Urothelium cell line (cell line): ENCODE measurements at places on chromosomes 1 and 21.

DNA sequence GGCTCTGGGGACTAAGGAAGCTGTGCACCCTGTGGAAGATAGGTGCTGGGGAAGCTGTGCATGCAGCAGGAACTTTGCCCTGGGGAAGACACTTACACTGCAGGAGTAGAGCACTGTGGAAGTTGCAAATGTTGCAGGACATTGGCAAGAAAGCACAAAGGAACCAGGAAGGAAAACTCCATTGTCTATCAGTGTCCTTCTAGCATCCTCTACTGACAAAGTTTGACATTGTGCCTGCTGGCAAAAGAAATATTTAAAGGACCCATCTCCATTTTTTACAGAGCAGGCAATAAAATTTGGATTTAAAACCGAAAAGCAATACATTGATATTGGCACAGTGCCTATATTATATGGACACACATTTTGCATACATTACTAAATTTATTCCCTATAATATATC lies 394.1 kb downstream of the PBX1 start:
- DNase-seq: no peak

DNA sequence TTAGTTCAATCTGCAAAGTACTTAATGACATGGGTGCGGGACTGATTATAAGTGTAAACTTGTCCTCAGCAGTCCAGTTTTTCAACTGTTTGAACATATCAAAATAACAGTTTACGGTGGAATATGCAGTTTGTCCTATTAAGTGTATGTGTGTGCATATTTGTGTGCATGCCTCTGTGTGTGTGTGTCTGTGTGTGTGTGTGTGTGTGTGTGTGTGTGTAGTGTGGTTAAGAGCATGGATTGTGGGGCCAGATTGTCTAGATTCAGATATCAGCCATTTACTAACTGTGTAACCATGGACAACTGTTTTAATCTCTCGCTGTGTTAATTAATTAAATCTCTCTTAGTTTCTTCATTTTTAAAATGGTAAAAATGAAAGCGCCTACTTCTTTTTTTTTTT lies 39.0 kb downstream of the NEXN start:
- no peak for DNase-seq

GRCh38 chr1:221892301-221892830 lies 150.5 kb upstream of the DUSP10 start:
- no peak for DNase-seq

DNA sequence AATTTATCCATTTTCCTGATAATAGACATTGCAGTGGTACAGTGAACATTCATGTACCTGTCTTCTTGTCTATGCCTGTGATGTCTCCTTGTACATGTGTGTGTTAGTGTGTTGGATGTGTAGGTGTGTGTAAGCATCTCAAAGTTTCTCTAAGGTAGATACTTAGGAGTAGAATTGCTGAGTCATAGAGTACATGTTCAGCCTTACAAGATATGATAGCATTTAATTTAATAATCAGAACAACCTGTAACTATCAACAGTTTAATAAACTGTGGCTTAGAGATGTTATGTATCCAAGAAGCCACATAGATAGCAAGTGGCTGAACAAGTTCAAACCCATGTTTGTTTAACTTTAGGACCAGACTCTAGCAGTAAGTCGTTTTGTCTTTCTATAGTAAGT lies 35.6 kb downstream of the EPB41 start:
- DNase-seq: no peak

DNA sequence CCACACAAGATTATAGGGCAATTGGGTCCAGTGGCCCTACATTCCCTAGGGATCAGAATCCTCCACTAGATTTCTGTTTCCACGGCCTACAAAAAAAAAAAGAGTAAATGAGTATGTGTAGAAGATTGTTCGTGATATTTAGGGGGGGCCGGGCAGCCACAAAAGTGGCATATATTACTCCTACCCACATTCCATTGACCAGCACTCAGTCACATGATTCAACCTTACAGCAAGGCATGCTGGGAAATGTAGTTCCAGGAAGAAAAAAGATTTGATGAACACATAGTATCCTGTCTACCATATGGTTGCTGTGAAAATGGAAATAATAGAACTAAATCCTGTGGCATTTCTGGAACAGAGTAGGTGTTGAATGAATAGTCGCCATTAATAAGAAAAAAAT lies 43.4 kb upstream of the GJB5 start:
- no peak for DNase-seq

DNA sequence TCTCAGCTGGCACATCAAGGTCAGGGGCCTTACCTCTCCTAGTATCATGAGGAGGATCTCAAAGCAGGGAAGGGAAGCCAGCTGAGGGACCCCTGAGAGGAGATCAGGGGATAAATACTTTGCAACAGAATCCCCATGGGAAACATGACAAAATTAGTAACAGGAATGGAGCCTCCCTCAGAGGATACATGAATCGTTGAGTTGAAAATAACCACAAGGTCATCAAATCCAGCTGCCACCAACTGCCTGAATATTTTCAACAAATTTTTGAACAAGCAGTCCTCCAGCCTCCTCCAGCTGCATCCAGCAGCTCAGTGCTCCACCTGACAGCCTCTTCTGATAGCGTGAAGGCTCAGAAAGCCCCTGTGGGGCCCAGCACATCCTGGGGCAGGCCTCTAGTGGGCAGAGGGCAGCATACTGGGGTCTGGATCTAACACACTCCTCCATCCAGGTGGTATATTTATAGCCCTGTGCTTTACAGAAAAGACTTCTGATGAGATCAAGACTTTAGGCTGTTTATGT lies 404.3 kb downstream of the NTNG1 start:
- DNase-seq: no peak

DNA sequence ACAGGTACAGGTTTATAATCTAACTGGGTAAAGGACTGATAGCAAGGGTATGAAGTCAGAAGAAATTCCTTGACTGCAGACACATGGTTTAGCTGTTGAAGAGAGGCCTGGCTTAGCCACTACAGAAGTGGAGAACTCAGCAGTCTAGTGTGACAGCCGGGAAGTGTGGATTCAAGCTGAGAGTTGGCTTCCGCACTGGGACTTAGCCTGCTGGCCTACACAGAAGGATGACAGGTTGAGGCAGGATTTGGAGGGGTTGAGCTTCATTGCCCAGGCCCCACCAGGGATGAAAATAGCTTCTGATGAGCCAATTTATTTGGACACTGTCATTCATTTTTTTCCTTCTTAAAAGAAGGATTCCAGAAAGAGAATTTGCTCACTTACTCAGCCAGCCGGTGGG lies 284.4 kb downstream of the PCP4 start:
- DNase-seq: no peak

- DNase-seq: no peak
Observed at GRCh38 chr1:23282957-23283356, 61.1 kb downstream of the HNRNPR start.

- DNase-seq: no peak
Observed at GRCh38 chr1:19210772-19211549, 895 bp upstream of the UBR4 start.

- no peak for DNase-seq
Observed at GRCh38 chr21:38475519-38475918, 22.8 kb downstream of the ERG start.

DNA sequence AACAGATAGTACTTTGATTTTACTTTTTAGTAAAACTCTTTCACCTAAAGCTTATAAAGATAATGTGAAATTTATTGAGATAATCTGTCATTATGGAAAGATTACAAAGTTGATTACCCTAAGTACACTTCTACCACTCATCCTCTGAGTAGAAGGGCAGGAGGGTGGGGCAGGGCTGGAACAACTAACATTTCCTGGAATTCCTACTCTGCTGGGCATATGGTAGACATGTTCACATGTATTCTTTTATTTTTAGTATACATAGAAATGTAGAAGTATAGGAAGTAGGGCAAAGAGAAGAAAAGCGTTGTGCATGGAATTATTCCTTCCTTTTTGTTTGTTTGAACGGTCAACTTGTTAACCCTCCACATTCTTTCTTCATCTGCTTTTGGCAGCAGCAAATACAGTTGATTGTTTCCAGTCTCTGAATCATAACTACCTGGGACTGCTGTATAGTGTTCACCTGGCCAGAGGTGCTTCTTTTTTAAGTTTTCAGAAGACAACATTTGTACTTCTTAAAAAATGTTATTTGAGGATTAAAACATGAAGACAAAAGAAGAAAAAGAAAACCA lies 85.1 kb downstream of the POU2F1 start:
- DNase-seq: no peak

- DNase-seq: peak; percentile 70
Observed at GRCh38 chr21:33196941-33197374, 32.8 kb upstream of the IFNAR2 start.

GRCh38 chr1:231571904-231572303 lies 43.4 kb downstream of the TSNAX start:
- no peak for DNase-seq

- no peak for DNase-seq
Observed at GRCh38 chr1:53088616-53089300, 26.7 kb downstream of the PODN start.

DNA sequence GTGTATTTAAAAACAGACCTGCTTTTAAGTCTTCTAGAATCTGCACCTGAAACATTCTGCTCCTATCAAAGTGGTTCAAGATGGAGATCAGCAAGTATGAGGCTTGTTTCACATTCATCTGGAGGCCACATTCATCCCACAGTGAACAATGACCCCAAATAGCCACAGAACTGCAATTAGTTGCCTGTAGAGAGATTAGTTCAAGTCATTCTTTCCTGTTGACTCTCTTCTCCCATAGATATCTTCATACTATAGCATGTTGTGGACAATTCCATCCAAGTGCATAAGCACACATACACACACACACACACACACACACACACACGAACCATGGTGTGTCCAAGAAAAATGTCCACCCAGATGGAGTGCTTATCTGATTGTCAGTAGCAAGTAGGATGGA lies 101.7 kb upstream of the FGGY start:
- DNase-seq: no peak

GRCh38 chr1:90048043-90048442 lies 53.1 kb downstream of the ZNF326 start:
- DNase-seq: no peak

DNA sequence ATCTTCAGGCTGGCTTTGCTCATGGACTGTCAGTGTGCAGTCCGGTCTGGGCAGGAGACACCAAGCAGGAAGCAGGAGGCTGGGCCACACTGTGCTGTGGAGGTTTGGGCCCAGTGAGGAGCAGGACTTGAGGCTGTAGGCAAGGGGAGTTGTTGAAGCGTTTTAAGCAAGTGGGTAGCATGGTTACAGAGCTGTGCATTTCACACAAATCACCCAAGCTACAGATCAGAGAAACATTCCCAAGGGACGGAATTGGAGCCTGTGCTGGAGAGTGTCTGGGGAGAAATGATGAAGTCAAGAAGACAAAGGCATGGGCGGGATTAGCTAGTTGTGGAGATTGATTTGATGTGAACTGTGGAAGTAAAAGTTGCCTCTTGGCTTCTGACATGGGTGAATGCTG lies 60.9 kb downstream of the KIF21B start:
- no peak for DNase-seq
